Endothelial cell (in vitro differentiated cells): ENCODE measurements at places on chromosomes 3 and 15. TPM values are rescaled to one million over a fixed set of nuclear protein-coding genes. Genes with fewer than 3 reads are reported as not detected.

DNA sequence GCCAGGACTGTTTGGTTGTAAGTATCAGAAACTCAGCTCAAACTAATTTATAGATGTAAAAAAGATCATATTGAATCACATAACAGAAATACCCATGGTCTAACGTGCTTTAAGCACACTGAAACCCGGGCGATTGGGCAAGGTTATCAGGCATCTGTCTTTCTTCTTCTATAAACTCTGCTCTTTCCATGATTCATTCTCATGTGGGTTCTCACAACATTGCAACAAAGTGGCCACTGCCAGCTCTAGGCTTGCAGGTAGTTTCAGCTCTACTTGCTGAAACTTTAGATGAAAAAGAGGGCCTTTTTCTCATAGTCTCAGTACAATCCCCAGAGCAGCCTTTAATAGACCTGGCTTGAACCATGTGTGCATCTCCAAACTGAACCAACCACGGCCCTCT is 456.1 kb downstream of the MFSD1 start:
- no peaks in the 10 kb centered on the region for H3K36me3 ChIP-seq
- no peak for DNase-seq
- no peaks in the 10 kb centered on the region for H3K4me1 ChIP-seq
- peaks cover 3% of the 10 kb centered on the region for H3K27me3 ChIP-seq
- H3K4me3 ChIP-seq, result no peak overlapping the region
- H3K27ac ChIP-seq, result no peak overlapping the region

DNA sequence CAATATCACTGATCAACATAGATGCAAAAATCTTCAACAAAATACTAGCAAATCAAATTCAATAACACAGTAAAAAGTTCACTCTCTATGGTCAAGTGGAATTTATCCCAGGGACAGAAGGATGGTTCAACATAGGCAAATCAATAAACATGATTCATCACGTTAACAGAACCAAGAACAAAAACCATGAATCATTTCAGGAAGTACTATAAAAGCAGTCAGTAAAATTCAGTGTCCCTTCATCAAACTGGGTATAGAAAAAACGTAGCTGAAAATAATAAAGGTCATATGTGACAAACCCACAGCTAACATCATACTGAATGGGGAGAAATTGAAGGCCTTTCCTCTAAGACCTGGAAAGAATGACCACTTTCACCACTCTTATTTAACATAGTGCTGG is 172.1 kb downstream of the POLR2M start:
- no peak overlapping the region for H3K27ac ChIP-seq
- H3K27me3 ChIP-seq, result no peaks in the 10 kb centered on the region
- no peaks in the 10 kb centered on the region for H3K4me1 ChIP-seq
- DNase-seq, result no peak
- no peaks in the 10 kb centered on the region for H3K36me3 ChIP-seq

Gene IGSF11
- total RNA-seq, result 0.18 TPM

- no peaks in the 10 kb centered on the region for H3K36me3 ChIP-seq
- no peaks in the 10 kb centered on the region for H3K27me3 ChIP-seq
- H3K4me3 ChIP-seq, result no peak overlapping the region
Measured at GRCh38 chr3:144424606-144425005, 453.0 kb downstream of the DIPK2A start.

DNA sequence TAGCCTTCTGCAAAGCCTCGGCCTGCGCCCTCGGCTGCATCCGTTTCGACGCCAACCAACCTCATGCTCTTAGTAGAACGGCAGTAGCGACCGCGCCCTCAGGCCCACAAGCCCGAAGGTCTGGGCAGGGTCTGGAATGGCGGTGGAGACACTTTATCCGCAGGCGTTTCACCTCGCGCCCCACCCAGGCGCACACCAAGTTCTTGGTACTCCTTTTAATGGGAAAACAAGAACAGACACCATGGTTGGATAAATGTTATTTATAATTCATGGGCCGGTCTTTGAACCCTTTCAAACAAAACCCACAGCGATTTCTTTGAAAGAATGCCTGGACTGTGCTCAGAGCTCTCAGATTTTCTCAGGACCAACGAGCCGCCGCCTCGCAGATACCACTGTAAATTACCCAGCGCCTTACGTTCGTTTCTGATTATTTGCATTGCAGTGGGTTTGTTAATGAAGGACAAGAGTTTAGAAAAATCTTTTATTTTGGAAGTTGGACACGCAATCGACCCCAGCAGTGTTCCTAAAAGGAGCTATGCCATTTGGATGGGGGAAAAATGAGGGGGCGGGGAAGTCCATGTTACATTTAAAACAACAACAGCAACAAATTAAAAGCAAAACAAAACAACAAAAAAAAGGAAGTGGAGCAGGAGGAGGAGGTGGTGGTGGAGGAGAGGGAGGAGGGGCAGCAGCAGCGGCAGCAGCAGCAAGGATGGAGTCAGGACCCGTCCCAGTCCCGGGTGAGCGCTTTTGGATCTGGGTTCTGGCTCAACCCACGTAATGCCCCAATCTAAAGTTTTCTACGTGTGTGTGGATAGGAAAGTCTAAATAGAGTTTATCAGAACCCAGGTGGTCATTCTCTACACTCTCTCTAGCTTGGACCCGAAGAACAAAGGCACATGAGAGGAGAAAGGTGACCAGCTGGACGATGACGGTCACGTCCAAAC is 993 bp upstream of the ISL2 start:
- peak overlapping the region; percentile 66 for H3K4me3 ChIP-seq
- no peak for DNase-seq
- peak overlapping the region; percentile 14 for H3K27ac ChIP-seq
- peaks cover 5% of the 10 kb centered on the region for H3K36me3 ChIP-seq

Gene LRRC58
- total RNA-seq, result 5.2 TPM

Gene EPB42
- total RNA-seq, result not detected

- H3K27ac ChIP-seq, result no peak overlapping the region
- H3K4me1 ChIP-seq, result peaks cover 2% of the 10 kb centered on the region
- H3K27me3 ChIP-seq, result peaks cover 4% of the 10 kb centered on the region
- H3K4me3 ChIP-seq, result no peak overlapping the region
- H3K36me3 ChIP-seq, result no peaks in the 10 kb centered on the region
- DNase-seq, result no peak
Measured at GRCh38 chr3:141057436-141057835, 6.3 kb downstream of the SPSB4 start.

DNA sequence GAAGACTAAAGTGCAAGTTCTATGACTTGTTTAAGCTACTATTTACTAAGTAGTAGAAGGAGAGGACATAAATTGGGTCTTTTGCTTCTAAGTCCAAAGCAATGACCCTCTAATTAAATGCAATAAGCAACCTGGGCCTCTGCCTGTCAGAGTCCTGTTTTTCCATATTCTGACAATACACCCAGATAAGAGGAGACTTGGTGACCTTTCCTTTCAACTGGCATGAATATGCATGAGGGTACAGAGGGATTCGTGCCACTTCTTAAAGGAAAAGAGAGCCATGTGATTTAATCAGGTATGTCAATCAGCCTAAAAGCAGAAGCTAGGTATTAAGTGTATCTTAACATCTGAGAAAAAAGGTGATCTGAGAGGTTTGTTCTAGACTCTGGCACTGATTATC is 50.7 kb upstream of the FGF7 start:
- no peak for DNase-seq
- no peaks in the 10 kb centered on the region for H3K36me3 ChIP-seq
- H3K27me3 ChIP-seq, result no peaks in the 10 kb centered on the region
- no peak overlapping the region for H3K4me3 ChIP-seq

DNA sequence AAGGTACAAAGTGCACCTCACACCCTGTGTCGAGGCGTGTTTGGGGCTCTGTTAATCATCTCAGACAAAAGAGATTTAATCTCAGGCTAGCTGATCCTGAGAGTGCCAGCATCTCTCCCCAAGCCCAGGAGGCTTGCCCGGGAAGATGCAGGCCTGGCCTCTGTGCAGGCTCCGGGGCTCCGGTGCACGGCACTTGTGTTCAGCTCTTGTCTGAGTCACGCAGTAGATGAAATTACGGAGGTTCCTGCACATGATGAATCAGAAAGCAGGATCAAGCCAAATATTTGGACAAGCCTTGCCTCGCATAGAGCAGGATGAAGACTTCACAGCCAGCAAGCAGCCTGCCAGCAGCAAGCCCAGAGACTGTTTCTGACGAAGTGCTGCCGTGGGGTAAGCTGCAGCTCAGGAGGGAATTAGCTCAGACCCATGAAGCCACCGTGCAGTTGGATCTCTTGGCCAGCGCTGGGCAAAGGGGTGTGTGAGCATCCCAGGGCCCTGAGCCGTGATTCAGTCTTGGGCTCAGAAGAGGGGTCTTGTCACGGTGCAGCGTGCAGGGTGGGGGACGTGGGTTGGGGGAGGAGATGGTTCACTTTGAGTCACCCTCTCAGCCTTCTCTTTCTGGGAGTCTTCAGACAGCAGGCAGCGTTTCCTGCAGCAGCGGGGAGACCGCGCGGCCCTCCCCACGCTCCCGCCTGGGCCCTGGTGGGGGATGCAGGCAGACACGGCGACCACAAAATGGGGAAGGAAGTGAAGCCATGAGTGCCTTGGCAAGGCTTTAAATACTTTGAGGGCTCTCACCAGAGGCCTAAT is 89.2 kb upstream of the MEF2A start:
- DNase-seq, result no peak
- H3K27me3 ChIP-seq, result peaks cover 3% of the 10 kb centered on the region
- no peaks in the 10 kb centered on the region for H3K36me3 ChIP-seq
- H3K4me3 ChIP-seq, result no peak overlapping the region
- no peak overlapping the region for H3K27ac ChIP-seq
- H3K4me1 ChIP-seq, result no peaks in the 10 kb centered on the region
